ENCODE measurements at places on chromosomes 12 and 14.

GRCh38 chr12:4217091-4217490 is 56.5 kb upstream of the CCND2 start:
- no peak for DNase-seq

- no peak for DNase-seq
These were observed 111.9 kb downstream of the LRRK2 start for GRCh38 chr12:40336573-40337199.

GRCh38 chr12:80636832-80637231 is 70.6 kb upstream of the MYF6 start:
- DNase-seq = no peak

DNA sequence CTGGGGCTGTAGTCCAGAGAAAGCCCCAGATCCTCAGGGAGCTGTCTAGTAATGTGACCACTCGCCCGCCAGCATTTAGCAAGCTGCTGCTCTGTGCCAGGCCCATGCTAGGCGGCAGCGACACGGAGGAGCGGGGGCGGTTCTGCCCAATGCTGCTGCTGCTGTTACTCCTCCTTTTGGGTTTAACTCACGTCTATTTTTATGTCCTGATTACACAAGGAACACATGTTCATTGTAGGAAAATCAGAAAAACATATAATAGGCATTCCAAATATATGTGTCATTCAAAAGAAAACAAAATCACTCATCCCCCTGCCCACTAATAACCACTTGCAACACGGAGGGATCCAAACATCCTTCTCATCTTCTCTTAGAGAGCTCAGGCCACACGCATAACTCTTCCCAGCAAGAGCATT is 30.4 kb downstream of the CCDC92 start:
- DNase-seq = no peak

DNA sequence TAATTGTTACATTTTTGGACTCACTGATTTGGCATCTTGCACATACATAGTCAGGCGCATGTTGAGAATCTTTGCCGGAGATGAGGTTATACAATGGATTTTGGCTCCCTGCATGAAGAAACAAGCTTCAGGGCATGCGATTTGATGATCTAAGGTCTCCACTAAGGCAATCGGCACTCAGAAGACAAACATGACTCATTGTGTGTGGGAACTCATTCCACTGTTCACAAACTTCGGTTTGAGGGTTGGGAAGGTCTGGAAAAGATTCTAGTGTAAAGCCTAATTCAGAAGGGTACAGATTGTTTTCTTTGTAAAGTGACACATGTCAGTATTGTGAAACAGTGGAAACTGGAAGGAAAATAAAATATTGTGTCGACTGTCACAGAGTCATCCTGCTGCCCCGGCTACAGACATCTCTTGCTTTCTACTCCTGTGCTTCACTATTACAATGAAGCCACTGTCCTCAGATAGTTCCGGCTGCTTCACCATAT is 192.6 kb upstream of the HMGA2 start:
- DNase-seq = no peak

DNA sequence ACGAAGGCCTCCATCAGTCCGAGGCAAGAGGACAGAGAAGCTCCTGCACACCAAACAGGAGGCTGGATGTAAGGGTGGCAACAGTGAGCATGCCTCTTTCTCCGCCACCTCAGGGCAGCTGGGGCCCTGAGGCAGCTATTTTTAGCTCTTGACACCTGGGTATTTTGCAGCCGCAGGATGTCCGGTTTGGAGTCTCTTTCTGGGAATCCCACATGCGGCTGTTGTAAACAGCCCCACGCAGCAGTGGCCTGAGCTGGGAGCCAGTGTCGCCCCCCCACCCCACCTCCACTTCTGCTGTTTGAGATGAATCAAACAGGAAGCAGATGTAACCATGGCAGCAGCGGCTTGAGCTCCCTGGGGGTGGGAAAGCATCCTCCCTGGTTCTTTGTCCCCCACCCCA is 11.7 kb downstream of the HDAC7 start:
- peak; percentile 90 for DNase-seq

DNA sequence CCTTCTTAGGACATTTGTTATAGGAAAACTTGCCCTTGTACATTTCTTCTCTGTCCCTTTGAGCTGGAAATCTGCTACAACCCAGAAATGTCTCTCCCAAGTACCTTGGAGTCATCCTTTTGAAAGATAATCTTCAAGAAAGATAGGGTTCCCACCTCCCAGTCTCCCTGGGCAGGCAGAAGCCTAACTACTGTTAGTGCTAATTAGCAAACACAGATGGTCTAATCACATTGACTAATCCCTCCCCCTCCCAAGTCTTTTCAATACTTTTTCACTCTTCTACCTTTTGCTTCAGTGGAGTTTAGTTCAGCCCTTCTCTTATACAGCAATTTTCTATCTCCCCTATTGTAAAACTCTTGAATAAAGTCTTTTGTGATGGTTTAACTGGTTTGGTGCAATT is 129.8 kb upstream of the PPFIA2 start:
- no peak for DNase-seq

DNA sequence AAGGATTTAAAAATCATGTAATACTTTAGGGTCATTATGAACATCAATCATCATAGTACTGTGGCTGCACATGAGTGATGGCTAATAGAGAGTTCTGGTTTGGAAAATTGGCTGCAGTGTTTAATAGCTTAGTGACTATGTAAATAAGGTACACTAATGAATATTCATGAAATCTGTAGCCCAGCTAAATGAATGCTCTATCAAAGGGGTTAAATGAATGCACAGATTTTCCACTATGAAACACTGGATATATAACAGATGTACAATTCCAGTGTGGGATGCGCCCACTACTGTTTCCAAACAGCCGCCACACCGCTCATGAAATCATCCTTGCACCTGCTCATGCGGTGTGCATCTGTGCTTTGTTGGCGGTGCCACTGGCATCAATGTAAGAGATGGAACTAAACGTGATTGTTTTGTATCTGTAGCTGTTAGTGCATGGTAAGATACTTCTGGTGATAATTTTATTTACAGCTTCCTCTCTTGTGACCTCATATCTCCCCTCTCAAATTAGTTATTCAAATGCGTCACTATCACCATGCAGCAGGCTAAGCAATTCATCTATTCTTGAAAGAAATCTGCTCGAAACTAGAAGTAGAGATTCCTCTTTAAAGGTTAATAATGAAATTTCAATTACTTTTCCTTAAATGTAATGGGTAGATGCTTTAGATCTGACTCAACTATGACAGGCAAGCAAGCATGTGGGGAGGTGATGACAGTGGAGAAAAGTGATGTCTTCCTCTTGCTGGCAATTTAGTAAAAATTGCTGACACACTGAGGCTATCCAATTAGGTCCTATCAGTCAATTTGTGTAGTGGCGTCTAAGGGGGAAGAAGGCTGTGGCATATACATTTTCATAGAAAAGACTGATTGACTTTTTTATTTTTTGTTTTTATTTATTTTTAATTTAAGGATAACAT is 433.6 kb downstream of the AEBP2 start:
- no peak for DNase-seq

GRCh38 chr12:49020441-49020840 is 1.9 kb upstream of the PRKAG1 start:
- no peak for DNase-seq

DNA sequence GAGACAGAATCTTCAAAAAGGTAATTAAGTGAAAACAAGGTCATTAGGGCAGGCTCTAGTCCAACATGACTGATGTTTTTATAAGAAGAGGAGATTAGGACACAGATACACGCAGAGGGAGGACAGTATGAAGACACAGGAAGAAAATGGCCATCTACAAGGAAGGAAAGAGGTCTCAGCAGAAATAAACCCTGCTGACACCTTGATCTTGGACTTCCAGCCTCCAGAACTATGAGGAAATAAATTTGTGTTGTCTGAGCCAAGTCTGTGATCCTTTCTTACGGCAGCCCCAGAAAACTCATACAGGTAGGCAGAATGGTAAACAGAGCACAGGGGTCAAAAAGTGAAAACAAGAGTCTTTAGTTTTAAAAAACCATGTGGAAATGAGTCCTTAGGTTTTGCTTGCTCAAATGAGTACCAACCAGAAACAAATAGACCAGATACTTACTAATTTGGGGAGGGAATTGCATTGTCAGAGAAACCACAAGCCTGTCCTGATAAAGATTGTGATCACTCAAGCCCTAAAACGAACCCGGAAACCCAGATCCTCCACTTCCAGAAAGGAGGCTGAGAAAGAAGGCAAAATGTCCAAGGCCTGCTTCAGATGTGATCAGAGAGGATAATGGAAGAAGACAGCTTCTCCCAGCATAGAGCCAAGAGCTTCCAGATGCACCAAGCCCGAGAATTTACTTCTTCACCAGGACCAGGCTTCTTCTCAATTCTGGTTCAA is 93.9 kb downstream of the DUSP6 start:
- DNase-seq = no peak

GRCh38 chr12:96083020-96083719 is 47.8 kb upstream of the LTA4H start:
- DNase-seq = no peak

- no peak for DNase-seq
These were observed 20.0 kb downstream of the TMEM132C start for GRCh38 chr12:128286970-128287369.

GRCh38 chr12:124727922-124728321 is 135.7 kb downstream of the SCARB1 start:
- DNase-seq = no peak

DNA sequence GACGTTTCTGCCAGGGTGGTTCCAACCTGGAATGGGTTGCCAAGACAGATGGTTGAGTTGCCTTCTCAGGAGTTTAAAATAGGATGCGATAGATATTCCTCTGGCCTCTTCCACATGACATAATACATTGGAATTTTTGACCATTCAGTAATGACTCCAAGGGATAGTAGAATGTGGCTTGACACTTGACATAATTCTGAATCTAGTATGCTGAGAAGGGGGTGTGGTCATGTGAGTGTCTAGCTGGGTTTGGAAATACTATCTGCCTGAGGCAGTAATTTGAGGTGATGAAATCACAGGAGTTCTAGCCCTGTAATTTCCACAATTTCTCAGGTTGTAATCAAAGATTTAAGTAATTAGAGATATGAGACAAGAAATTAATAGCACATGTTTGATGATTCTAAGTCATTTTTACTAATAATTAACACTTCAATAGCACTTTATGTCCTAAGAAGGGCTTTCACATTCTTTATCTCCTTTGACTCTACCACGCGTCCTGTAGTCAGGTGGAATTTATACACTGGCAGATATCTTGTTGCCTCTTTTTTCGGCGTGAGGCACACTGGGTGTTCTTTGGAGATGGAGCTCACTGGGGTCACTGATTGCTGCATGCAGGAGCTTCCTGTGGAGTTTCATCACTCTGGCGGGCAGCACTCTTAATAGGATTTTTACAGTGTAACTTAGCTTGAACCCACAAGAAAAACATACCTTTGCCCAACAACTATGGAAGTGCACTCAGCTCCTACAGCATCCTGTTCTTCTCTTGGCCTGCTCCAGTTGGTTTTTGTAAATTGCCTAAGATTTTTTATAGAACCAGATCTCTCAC is 3.2 kb upstream of the AMIGO2 start:
- no peak for DNase-seq
